WTC11 (cell line): ENCODE measurements at places on chromosomes 12 and 14. TPM values are rescaled to one million over a fixed set of nuclear protein-coding genes. Genes with fewer than 3 reads are reported as not detected.
A peak's percentile ranks its signal among the peaks of the same experiment; 100 is the strongest.

The PRIMA1 gene
- 3.9 to 4.9 TPM (median 4.1 TPM) in 3 replicates for total RNA-seq

The PPP1R36 gene
- total RNA-seq, result 0.55 to 0.70 TPM (median 0.64 TPM) in 3 replicates

The TOMM20L gene
- not detected in 3 replicates for total RNA-seq

The OR8S1 gene
- not detected in 3 replicates for total RNA-seq

The LRP6 gene
- total RNA-seq, result 61.9 to 72.8 TPM (median 68.8 TPM) in 3 replicates

The ITGB7 gene
- 0.90 to 1.4 TPM (median 1.1 TPM) in 3 replicates for total RNA-seq

The DMAC2L gene
- 14.0 to 17.7 TPM (median 16.4 TPM) in 3 replicates for total RNA-seq

DNA sequence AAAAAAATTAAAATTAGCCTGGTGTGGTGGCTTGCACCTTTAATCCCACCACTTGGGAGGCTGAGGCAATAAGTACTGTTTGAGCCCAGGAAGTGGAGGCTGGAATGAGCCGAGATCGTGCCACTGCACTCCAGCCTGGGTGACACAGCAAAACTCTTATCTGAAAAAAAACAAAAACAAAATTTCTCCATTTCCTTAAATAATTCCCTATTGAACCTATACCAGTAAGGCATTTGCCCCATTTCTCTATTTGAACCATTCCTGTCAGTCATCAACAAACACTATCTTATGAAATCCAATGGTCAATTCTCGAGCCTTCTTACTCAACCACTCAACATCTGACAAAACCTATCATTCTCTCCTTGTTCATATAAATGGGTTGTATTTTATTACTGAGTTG lies 14.7 kb downstream of the SLC2A14 start:
- H3K27me3 ChIP-seq, result no peaks in the 10 kb centered on the region; the same call in 1 of the 2 replicates
- peaks cover 11% of the 10 kb centered on the region for H3K36me3 ChIP-seq
- H3K4me3 ChIP-seq, result no peak overlapping the region
- DNase-seq, result no peak

GRCh38 chr14:102430212-102430908 lies 67.6 kb downstream of the TECPR2 start:
- no peak for DNase-seq
- no peak overlapping the region for H3K4me3 ChIP-seq
- H3K4me1 ChIP-seq, result peaks cover 4% of the 10 kb centered on the region; the same call in 1 of the 2 replicates
- H3K36me3 ChIP-seq, result peaks cover 34% of the 10 kb centered on the region

GRCh38 chr12:51389302-51389999 lies 1.8 kb downstream of the GALNT6 start:
- no peak overlapping the region; the same call in 1 of the 2 replicates for H3K4me3 ChIP-seq
- H3K27me3 ChIP-seq, result no peaks in the 10 kb centered on the region
- H3K27ac ChIP-seq, result peak overlapping the region; percentile 64; the same call in 1 of the 2 replicates
- peaks cover 11% of the 10 kb centered on the region for H3K36me3 ChIP-seq

GRCh38 chr12:51430196-51430895 lies 5.7 kb downstream of the SLC4A8 start:
- no peak overlapping the region for H3K27ac ChIP-seq
- no peak for DNase-seq
- no peak overlapping the region for H3K4me3 ChIP-seq
- peaks cover 3% of the 10 kb centered on the region; the same call in 1 of the 2 replicates for H3K36me3 ChIP-seq
- peaks cover 35% of the 10 kb centered on the region for H3K4me1 ChIP-seq

DNA sequence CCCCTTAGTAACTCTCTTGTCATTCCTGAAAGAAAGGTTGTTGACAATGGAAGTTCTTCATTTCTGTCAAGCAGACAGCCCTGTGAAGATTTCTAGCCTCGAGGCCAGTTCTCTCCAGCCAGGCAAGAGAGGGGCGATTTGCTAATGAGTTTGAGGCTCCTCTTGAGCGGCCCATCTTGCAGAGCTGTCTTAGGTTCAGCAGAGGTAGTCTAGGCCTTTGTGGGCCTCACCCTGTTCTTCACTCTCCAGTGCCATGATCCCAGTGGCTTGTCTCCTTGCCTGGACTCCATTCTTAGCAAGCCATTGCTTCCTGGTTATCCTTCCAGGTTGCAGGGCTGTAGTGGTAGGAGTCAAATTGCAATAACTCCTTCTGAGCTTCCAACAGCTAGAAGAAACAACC lies 9.7 kb downstream of the TPH2 start:
- H3K36me3 ChIP-seq, result no peaks in the 10 kb centered on the region
- H3K4me1 ChIP-seq, result peaks cover 83% of the 10 kb centered on the region
- H3K4me3 ChIP-seq, result peak overlapping the region; percentile 38
- peaks cover 3% of the 10 kb centered on the region for H3K27me3 ChIP-seq
- DNase-seq, result peak; percentile 25

DNA sequence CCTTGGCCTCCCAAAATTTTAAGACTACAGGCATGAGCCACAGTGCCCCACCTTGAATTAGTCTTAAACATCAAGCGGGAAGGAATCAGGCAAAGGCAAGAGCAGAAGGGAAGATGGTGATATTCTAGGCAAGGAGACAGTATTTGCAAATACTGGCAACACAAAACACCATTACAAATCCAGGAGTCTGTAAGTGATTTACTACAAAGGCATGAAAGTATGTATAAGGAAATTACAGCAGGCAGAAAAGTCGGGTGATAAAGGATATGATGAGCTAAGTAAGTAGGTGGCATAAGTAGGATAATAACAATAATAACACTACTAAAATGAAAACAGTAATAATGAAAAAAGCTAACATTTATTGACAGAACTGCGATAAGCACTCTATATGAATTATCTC lies 28.5 kb downstream of the FMNL3 start:
- H3K36me3 ChIP-seq, result no peaks in the 10 kb centered on the region
- H3K27me3 ChIP-seq, result no peaks in the 10 kb centered on the region

GRCh38 chr12:113366827-113367226 lies 8.4 kb downstream of the PLBD2 start:
- H3K27ac ChIP-seq, result no peak overlapping the region
- DNase-seq, result no peak
- H3K27me3 ChIP-seq, result no peaks in the 10 kb centered on the region
- no peak overlapping the region for H3K4me3 ChIP-seq
- no peaks in the 10 kb centered on the region for H3K4me1 ChIP-seq

DNA sequence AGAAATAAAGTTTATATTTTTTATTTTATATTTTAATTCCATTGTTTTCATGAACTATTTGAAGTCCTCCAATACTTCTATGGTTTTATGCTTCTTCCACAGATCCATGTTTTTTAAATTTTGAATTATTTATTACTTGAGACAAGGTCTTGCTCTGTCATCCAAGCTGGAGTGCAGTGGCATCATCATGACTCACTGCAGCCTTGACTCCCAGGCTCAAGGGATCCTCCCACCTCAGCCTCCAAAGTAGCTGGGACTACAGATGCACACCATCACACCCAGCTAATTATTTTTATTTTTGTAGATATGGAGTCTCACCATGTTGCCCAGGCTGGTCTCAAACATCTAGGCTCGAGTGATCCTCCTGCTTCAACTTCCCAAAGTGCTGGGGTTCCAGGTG lies 28.8 kb upstream of the DLGAP5 start:
- no peaks in the 10 kb centered on the region for H3K27me3 ChIP-seq
- DNase-seq, result no peak

- no peaks in the 10 kb centered on the region for H3K27me3 ChIP-seq
- H3K27ac ChIP-seq, result peak overlapping the region; percentile 73
- no peak for DNase-seq
- H3K4me1 ChIP-seq, result peaks cover 8% of the 10 kb centered on the region
- no peak overlapping the region for H3K4me3 ChIP-seq
Observed at GRCh38 chr12:101763246-101763931, 24.1 kb upstream of the SYCP3 start.

DNA sequence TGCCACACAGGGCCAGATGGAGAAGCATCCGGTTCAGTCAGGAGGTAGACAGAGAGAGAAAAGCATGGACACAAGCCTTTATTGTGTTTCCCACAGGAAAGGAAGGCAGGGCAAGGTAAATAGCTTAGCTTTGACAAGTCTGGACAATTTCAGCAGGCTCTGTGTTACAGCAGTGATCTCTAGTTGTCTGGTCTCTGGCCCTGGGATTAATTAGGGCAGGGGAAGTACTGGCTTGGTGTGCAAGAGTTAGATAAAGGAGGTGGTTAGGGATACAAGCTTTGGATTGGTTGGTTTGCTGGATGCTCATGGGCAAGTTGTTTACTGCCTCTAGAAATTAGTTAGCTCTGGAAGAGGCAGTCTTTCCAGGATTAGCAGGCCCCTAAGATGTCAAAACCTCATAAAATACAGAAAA lies 15.1 kb upstream of the NGDN start:
- no peak for DNase-seq
- no peaks in the 10 kb centered on the region for H3K36me3 ChIP-seq
- no peak overlapping the region for H3K4me3 ChIP-seq

GRCh38 chr14:74911704-74912103 lies 11.4 kb downstream of the RPS6KL1 start:
- no peak for DNase-seq
- H3K27me3 ChIP-seq, result no peaks in the 10 kb centered on the region
- H3K4me3 ChIP-seq, result no peak overlapping the region
- no peaks in the 10 kb centered on the region for H3K36me3 ChIP-seq
- H3K4me1 ChIP-seq, result no peaks in the 10 kb centered on the region

DNA sequence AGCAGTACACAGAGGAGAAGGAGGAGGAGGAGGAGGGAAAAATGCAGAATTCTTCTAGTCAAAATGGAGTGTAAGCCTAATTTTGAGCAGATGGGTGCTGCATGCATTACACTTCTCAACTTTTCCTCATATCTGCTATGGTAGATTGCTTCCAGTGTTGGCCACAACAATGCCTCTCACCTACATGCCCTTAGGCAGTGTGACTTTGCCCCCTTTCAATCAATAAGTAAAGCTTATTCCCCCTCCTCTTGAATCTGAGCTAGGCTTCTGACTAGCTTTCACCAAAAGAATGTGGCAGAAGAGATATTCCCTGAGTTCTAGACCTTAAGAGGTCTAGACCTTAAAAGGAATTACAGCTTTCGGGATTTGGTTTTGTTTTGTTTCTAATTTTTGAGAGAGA lies 3.2 kb upstream of the METTL3 start:
- H3K4me3 ChIP-seq, result no peak overlapping the region
- DNase-seq, result no peak

DNA sequence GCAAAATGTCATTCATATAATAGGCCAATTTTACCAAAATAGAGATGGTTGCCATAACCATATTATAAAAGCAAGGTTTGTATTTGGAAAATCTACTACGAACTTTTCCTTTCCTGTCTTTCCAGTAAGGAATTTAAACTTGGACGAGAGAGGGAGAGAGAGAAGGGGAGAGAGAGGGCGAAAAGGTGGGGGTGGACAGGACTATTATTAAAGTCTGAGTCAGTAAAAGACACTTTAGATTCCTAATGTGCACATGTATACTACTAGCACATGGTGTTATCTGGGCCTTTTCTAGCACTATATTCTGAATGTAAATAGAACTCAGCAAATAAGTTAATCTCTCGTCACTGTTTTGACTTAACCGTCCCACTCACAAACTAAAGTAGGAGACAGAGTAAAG lies 30.4 kb upstream of the FBLN5 start:
- H3K4me1 ChIP-seq, result no peaks in the 10 kb centered on the region
- peaks cover 27% of the 10 kb centered on the region for H3K36me3 ChIP-seq
- no peaks in the 10 kb centered on the region for H3K27me3 ChIP-seq
- DNase-seq, result no peak

DNA sequence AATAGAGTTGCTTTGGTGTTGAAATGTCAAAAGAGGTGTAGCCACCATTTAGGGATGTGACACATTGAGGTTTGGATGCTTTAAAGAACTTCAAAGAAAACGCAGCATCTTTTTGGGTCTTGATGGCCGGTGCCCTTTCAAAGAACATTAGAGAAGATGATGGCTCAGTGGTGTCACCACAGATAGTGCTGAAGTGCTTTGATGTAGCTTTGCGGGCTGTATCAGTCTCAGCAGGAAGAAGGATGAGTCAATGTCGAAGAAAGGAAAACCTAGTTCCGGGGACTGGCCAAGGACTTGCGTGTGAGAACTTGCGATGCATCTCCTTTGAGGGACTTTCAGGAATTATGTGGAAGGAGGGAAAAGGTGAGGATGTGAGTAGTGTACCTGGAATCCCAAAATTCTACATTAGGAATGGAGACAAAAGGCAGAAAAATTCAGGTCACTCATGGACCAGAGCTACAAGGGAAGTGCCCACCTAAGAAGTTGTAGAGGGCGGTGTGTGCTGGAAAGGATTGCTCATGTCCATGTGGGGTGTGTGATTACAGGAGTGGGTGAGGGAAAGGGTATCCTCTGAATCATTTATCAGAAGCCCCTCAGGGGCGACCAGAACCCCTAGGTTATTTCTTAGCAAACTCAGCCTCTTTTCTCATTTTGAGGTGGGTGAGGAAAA lies 39.7 kb upstream of the GZMB start:
- H3K27me3 ChIP-seq, result peaks cover 19% of the 10 kb centered on the region
- no peaks in the 10 kb centered on the region for H3K36me3 ChIP-seq
- H3K4me3 ChIP-seq, result no peak overlapping the region
- no peak overlapping the region for H3K27ac ChIP-seq
- no peak for DNase-seq
- H3K4me1 ChIP-seq, result peaks cover under 1% of the 10 kb centered on the region

DNA sequence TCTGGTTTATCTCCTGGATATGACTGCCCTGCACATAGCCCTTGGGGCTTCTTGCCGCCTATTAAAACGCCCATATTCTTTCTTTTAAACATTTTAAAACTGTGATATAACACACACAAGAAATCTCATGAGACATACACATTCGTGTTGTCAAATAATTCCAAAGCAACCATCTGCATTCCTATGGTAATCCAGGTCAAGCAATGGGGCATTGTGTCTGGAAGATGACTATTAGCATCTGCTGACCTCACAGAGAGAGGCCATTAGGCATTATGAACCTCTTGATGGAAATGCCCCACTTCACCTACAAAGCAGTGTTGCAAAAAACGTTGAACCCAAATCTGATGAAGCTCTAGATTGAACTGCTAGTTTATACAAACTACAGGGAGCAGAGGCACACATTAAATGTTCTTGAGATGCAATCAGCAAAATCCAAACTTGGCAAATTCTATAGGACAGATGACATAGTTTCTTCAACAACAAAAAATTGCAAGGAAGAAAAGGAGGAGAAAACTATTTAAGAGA lies 513.8 kb upstream of the CCDC196 start:
- DNase-seq, result no peak
- no peaks in the 10 kb centered on the region for H3K27me3 ChIP-seq
- H3K36me3 ChIP-seq, result no peaks in the 10 kb centered on the region
- H3K4me3 ChIP-seq, result no peak overlapping the region
- H3K4me1 ChIP-seq, result peaks cover 27% of the 10 kb centered on the region

DNA sequence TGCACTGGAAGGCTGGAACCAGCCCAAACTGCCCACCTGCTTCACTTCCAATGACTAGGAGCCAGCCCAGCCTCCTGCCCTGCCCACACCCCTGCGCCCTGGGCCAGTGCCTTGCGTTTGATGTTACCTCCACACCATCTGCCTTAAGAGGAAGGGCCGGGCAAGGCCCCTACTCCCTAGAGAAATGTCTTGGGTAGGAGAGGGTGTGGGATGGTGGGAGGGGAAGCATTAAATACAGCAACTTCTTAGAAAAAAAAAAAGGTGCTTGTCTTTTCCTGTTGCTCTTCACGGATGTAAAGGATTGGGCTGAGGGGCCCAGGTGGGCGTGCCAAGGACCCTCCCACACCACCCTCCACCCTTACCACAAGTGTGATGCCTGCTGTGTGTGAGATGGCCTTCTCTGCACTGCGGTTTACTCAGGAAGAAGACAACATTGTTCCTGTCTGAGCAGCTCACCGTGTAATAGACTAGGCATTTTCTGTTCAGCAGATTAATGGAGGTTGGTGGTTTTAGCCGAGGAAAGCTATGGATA lies 99.9 kb downstream of the NINJ2 start:
- peaks cover under 1% of the 10 kb centered on the region; the same call in 1 of the 2 replicates for H3K27me3 ChIP-seq
- H3K4me3 ChIP-seq, result no peak overlapping the region
- no peaks in the 10 kb centered on the region for H3K36me3 ChIP-seq
- H3K27ac ChIP-seq, result no peak overlapping the region
- H3K4me1 ChIP-seq, result no peaks in the 10 kb centered on the region

- H3K27me3 ChIP-seq, result peaks cover 33% of the 10 kb centered on the region
- DNase-seq, result no peak
- H3K4me1 ChIP-seq, result peaks cover 29% of the 10 kb centered on the region
- no peak overlapping the region for H3K27ac ChIP-seq
- H3K4me3 ChIP-seq, result peak overlapping the region; percentile 97
- no peaks in the 10 kb centered on the region for H3K36me3 ChIP-seq
Observed at GRCh38 chr14:63726499-63726898, 1.4 kb downstream of the SGPP1 start.
